AG04450 (cell line): ENCODE measurements at places on chromosomes 5 and 9.

- no peak for DNase-seq
These were observed 121.2 kb upstream of the ST8SIA4 start for GRCh38 chr5:101024299-101024698.

- no peak for DNase-seq
These were observed 64.8 kb downstream of the GDNF start for GRCh38 chr5:37774912-37775483.

DNA sequence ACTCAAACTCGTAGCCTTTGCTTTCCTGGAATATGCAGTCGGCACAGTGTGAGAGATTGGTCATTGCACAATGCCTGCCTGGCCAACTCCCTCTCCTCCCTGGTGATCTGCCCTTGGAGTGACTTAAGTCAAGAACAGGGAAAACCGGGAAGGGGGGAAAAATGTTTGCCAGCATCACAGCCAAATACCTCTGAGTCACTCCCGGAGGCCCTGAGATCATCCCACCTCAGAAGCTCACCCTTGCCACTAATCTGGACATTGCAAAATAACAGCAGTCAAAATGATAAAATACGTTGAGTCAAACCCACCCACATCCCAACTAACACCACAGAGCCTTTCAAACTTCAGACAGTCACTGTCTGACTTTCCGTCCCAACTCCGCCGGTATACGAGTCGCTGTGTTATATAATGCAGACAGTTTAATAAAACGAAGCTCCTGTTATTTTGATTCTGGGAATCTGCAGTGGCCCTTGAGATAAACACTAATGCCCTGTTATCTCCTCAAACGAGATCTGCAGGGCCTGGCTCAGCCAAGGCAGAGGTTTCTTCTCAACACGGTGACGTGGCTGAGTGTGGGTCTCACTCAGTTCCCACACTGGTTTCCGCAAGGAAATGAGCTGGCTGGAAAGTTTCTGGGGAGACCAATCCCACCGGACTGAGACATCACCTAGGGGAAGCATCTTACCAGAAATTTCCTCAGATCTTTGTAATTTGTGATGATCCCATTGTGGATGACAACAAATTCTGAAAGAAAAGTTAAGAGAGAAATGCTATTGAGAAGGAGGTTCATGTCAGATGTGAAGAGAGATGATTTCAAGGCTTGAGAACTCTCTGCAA is 22.1 kb downstream of the GFPT2 start:
- peak; percentile 88 for DNase-seq

GRCh38 chr5:157820593-157821252 is 38.2 kb downstream of the CLINT1 start:
- DNase-seq = peak; percentile 6

DNA sequence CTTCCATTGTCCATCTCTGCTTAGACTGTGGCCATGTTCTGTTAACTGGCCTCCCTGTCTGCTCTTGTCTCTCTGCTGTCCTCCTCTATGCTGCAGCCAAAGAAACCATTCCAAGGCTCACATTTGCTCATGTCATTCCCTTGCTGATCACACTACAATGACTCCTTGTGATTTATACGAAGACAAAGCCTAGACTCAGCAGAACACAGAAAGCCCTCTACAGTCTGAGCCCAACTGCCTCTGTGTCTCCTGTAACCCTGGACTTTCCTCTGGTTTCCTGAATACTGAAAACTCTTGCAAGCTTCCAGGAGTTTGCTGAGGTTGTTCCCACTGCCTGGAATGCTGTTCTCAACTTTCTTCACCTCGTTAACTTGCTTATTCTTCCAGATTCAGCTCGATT is 191.8 kb downstream of the TMEM38B start:
- DNase-seq = no peak

GRCh38 chr5:132180134-132180745 is 47.4 kb downstream of the P4HA2 start:
- DNase-seq = peak; percentile 29

DNA sequence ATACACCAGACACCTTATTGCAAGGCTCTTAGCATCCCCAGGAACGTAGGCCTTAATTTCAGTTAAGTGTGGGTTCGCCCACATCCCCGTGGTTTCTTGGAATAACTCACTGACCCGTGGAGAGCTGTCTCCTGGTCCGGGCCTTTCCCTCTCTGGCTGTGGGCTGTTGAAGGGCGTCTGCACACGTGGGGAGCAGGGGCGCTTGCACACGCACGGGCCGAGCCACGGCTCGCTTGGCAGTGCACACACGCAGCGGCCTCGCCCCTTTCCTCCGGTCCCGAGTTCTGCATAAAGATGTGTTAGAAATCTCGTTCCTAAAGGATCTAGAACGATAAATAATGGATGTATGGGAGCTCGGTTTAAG is 141.9 kb downstream of the PBX3 start:
- DNase-seq = no peak

DNA sequence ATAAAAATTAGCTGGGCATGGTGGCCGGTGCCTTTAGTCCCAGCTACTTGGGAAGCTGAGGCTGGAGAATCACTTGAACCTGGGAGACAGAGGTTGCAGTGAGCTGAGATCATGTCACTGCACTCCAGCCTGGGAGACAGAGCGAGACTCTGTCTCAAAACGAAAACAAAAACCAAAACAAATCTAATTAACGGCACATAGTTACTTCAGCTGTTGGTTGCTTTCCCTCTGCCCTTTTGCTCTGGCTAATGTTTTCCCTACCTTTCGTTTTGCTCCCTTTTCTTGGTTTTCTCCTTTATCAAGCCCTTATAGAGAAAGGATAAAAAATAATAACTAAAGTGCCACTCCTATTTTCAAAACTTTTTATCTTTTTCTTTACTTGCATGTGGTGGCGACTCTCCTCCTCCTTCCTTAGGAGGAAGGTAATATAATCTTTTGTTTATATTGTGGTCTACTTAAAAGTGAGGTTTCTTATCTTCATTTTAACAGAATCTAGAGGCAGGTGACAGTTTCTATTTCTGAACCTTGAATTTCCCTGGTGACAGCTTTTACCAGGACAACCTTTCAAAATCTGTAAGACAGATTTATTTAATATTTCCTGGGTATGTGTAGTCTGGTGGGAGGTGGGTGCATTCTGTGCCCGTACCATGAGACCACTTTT is 125.4 kb downstream of the ARHGEF28 start:
- DNase-seq = no peak

GRCh38 chr9:19397845-19398244 is 11.0 kb upstream of the ACER2 start:
- no peak for DNase-seq

DNA sequence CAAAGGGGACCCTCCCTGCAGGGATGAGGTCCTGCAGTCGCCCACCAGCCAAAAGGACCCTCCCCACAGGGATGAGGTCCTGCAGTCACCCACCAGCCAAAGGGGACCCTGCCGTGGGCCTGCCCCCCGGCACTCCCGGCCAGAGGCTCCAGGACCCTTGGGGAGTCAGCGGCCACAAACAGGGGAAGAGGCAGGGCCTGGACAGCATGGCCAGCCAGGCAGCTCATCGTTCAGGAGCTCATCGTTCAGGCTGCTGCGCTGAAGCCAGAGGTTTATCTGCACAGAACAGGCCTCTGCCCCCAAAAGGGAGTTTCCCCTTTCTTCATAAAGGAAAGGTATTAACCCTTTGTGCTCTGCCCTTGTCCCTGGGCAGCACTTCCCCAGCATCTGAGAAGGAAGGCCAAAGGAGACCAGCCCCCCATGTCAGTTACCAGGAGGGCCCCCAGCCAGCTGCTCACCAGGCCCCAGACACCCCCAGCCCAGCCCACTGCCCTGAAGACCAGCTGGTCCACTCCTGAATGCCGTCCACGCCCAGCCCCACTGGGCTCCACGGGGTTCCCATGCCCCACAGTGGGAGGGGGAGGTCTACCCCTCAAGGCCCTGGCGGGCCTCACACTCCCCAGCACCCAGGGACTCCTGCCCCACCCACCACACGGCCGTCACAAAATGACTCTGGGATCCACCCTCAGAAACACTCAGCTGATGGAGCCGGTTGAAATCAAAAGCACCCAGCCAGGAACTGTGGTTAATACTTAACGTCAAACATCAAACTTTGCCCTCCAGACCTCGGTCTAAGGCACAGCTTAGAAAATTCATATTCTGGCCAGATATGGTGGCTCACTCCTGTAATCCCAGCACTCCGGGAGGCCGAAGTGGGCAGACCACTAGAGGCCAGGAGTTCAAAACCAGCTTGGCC is 6.3 kb downstream of the SLC12A7 start:
- DNase-seq = no peak

DNA sequence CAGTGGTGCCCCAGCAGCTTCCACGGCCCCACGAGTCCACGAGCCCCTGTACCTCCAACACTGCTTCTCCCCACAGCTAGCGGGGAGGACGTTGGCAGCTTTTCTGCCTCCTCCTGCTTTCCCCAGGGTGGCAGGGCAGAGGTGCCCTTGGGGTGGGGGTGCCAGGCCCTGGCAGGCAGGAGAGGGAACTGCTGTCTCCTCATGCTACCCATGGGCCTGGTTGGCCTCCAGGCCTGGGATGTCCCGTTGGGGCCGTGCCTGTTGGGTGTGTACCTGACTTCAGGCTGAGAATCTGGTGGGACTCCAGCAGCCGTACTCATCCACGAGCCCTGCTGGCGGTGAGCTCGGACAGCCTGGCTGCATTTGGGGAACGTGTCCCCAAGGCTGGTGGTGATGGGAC is 27.3 kb downstream of the RXRA start:
- no peak for DNase-seq

GRCh38 chr5:140828362-140828737 is 590 bp downstream of the PCDHA6 start:
- DNase-seq = no peak

GRCh38 chr5:74164725-74165235 is 475.7 kb downstream of the ENC1 start:
- DNase-seq = no peak

DNA sequence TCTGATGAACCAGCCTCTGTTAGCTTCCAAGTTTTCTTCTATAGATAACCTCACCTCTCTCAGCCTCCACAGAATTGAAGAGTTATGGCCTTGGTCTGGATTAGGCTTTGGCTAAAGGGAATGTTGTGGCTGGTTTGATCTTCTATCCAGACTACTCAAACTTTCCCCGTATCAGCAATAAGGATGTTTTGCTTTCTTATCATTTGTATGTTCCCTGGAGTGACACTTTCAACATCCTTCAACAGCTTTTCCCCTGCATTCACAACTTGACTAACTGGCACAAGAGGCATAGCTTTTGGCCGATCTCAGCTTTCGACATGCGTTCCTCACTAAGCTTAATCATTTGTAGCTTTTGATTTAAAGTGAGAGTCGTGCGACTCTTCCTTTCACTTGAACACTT is 28.1 kb upstream of the GNE start:
- no peak for DNase-seq

DNA sequence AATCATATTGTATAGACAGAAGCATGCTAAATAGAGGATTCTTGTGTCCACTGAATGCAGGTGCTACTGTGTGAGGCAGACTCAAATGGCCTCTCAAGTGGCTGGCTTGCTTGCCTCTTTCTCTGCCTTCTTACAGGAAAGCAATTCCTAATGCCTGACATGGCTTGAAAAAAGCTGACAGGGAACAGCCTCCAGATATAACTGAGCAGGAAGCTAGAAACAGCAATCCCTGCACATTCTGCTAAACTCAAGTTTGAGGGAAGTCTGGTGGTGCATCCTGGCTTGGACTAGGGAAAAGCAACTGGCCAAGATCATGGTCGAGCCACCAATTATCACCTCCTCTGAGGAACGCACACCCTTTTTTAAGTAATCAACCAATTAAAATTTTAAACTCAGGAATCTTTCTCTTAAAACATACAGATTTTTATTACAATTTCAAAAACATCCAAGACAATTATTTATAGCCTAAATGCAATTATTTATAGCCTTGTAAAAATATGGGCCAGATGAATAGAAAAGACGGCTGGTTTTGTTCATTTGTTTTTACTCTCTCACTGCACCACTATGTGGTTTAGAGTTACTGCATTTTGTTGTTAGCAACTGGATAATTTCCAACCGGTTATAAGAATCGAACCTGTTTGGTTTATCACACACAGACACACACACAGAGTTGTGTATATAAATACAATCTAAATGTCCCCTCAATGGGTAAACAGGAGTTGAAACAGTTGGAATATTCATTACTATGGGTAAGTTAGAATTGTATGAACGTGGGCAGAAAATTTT is 290.9 kb upstream of the ANKRD55 start:
- no peak for DNase-seq
